Tibial nerve (tissue), 4 donors: ENCODE measurements at places on chromosomes 3 and 15. TPM values are rescaled to one million over a fixed set of nuclear protein-coding genes. Genes with fewer than 3 reads are reported as not detected.

DNA sequence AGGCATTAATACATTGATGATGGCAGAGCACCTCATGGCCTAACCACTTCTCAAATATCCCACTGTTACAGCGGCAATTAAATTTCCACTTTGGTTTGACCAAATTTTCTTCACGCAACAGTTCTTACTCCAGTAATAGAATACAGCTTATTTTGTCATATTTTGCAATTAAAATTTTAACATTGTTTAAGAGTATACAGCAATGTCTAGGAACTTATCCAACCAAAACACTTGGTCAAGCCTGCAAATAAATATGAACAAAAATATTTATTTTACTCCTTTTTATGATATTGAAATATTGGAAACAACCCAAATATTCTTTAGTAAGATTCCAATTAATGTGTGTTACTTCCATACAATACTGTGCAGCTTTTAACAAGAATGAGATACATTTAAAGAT is 45.3 kb upstream of the C3orf80 start:
- no peak for DNase-seq
- H3K27me3 ChIP-seq: no peaks in the 10 kb centered on the region
- no peaks in the 10 kb centered on the region for H3K4me1 ChIP-seq
- H3K4me3 ChIP-seq: no peak overlapping the region
- no peak overlapping the region for H3K27ac ChIP-seq

Gene C2CD4A
- total RNA-seq: not detected

DNA sequence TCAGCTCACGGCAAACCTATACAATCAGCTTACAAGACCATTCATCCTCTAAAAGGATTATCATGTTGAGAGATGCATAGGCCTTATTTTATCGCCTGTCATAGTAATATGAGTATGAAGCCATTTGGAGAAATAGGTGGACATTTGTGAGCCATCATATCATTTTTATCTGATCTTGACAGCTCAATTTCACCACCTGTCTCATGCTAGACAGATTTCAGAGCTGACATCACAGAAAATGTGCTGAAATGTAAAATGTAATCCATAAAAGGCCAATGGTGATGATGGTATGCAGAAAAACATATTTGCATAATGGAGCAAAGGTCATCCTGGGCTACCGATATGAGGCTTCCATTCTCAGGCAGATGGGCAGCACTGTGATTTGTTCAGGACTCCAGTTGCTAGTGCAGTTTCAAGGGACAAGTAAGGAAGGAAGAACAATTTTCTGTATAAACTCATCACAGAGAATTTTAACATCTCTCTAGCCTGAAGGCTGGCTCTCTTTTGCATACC is 221.5 kb downstream of the ULK4 start:
- H3K4me1 ChIP-seq: no peaks in the 10 kb centered on the region
- H3K4me3 ChIP-seq: no peak overlapping the region
- no peaks in the 10 kb centered on the region for H3K27me3 ChIP-seq
- H3K36me3 ChIP-seq: no peaks in the 10 kb centered on the region
- DNase-seq: no peak
- no peak overlapping the region for H3K27ac ChIP-seq

DNA sequence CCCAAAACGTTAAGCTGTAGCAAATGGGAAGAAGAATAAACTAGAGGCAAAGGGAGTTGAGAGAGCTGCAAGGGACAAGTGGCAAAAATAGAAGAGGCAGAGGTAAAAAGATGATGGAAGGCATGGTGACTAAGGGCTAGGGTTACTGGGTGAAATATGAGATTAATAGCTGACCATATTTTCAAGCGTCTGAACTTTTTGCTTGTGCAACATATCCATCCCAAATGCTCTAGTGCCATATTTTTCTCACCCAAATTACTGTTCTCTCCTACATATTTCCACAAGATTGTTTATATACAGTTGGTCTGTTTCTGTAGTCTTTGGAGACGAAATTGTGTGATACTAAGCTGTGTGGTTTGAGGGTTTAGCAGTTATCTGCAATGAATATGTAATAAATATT is 145.5 kb downstream of the GMNC start:
- H3K4me1 ChIP-seq: no peaks in the 10 kb centered on the region
- no peak overlapping the region for H3K4me3 ChIP-seq
- H3K27me3 ChIP-seq: no peaks in the 10 kb centered on the region
- no peak for DNase-seq
- no peaks in the 10 kb centered on the region for H3K36me3 ChIP-seq
- H3K27ac ChIP-seq: no peak overlapping the region

DNA sequence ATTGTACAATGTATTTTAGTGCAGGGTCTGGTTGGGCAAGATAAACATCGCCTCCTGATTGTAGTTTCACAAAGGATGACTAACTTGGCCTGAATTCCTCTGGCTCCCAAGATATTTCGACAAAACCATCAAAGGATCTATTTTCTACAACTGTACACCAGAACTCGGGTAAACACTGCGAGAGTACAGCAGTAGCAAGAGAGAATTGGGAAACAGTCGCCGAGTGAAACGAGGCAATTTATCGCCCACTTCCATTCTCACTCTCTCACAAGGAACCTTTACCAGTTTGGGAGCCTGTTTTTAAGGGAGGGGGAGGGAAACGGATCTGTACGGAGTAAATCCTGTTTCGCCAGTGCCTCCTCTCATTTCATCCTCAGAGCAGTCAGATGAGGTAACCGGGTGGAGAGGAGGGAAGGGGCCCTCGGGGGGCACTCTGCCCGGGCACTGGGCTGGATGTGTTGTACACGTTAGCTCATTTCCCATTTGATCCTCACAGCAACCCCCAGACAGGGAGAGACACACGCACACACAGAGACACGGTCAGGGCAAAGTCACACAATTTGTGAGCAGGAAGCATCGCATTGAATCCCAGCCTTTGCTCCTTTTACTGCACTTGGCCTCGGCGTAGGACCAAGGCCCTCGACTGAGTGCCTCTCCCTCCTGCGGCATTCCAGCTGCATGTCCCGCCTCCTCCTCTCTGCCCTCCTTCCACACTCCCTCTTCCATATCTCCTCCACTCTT is 120.1 kb downstream of the LIPC start:
- peak overlapping the region; percentile 47 for H3K27ac ChIP-seq
- no peaks in the 10 kb centered on the region for H3K36me3 ChIP-seq
- no peaks in the 10 kb centered on the region for H3K27me3 ChIP-seq
- H3K4me1 ChIP-seq: peaks cover 58% of the 10 kb centered on the region
- peak; percentile 48 for DNase-seq

DNA sequence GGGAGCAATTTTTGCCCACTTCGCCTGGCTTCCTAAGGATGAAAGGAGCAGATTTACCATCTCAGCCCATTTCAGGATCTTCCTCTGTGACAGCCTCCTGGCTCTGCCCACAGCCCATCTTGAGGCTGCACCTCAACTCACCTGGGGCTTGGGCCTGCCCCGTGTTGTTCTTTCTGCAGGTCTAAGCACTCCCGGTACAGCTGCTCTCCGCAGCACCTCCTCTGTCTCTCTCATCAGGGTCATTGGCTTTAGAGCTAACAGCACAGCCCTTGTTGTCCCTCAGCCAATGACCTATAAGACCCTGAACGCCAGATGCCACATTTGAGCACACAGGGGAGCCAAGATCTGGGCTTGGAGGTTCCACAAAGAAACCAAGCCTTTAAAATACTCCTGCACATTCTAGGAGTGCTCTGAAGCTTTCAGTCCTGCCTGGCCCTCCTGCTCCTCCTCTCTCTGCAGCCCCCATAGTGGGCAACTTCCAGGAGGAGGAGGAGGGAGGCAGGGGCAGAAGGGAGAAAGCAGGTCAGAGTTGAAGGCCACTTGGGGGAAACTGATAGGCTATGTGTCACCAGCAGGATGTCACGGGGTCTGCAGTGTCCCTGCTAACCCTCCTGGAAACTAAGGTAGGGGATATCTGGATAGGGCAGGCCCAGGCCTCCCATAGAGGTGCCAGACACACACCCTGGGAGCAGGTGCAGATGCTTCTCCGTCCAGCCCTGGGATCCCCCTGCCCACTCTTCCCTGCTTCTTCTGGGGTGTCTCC is 115.6 kb downstream of the ETFA start:
- peaks cover 21% of the 10 kb centered on the region for H3K27me3 ChIP-seq
- H3K36me3 ChIP-seq: no peaks in the 10 kb centered on the region
- no peak overlapping the region for H3K4me3 ChIP-seq
- H3K4me1 ChIP-seq: no peaks in the 10 kb centered on the region

- H3K36me3 ChIP-seq: no peaks in the 10 kb centered on the region
- H3K4me1 ChIP-seq: peaks cover 66% of the 10 kb centered on the region
These were observed 29.4 kb downstream of the NR2F2 start for GRCh38 chr15:96359616-96360521.

GRCh38 chr3:105824129-105824528 is 44.7 kb downstream of the CBLB start:
- peaks cover 5% of the 10 kb centered on the region for H3K4me1 ChIP-seq
- no peaks in the 10 kb centered on the region for H3K27me3 ChIP-seq
- DNase-seq: no peak
- no peak overlapping the region for H3K27ac ChIP-seq
- no peaks in the 10 kb centered on the region for H3K36me3 ChIP-seq

- no peak for DNase-seq
- no peaks in the 10 kb centered on the region for H3K4me1 ChIP-seq
- no peak overlapping the region for H3K27ac ChIP-seq
- H3K36me3 ChIP-seq: no peaks in the 10 kb centered on the region
- no peak overlapping the region for H3K4me3 ChIP-seq
- no peaks in the 10 kb centered on the region for H3K27me3 ChIP-seq
These were observed 32.7 kb downstream of the DENND4A start for GRCh38 chr15:65759441-65759840.

Gene RFT1
- total RNA-seq: 12.0 TPM

- DNase-seq: no peak
- H3K4me1 ChIP-seq: no peaks in the 10 kb centered on the region
- no peak overlapping the region for H3K4me3 ChIP-seq
- no peaks in the 10 kb centered on the region for H3K27me3 ChIP-seq
- H3K27ac ChIP-seq: no peak overlapping the region
- H3K36me3 ChIP-seq: no peaks in the 10 kb centered on the region
These were observed 28.2 kb upstream of the MGA start for GRCh38 chr15:41631880-41632470.

GRCh38 chr15:69075440-69075839 is 60.9 kb downstream of the NOX5 start:
- no peak for DNase-seq
- no peaks in the 10 kb centered on the region for H3K36me3 ChIP-seq
- H3K4me1 ChIP-seq: no peaks in the 10 kb centered on the region
- no peak overlapping the region for H3K27ac ChIP-seq

Gene ZPLD1
- total RNA-seq: not detected

- no peak for DNase-seq
- peak overlapping the region; percentile 66 for H3K4me3 ChIP-seq
- no peaks in the 10 kb centered on the region for H3K27me3 ChIP-seq
- peaks cover 76% of the 10 kb centered on the region for H3K4me1 ChIP-seq
These were observed 1.1 kb upstream of the PLXND1 start for GRCh38 chr3:129607391-129608068.

Gene ITIH1
- total RNA-seq: 4.1 TPM

GRCh38 chr3:8759038-8759707 is 10.2 kb downstream of the OXTR start:
- H3K27me3 ChIP-seq: no peaks in the 10 kb centered on the region
- H3K36me3 ChIP-seq: no peaks in the 10 kb centered on the region
- no peak for DNase-seq
- H3K4me3 ChIP-seq: no peak overlapping the region
- H3K27ac ChIP-seq: no peak overlapping the region
- no peaks in the 10 kb centered on the region for H3K4me1 ChIP-seq

DNA sequence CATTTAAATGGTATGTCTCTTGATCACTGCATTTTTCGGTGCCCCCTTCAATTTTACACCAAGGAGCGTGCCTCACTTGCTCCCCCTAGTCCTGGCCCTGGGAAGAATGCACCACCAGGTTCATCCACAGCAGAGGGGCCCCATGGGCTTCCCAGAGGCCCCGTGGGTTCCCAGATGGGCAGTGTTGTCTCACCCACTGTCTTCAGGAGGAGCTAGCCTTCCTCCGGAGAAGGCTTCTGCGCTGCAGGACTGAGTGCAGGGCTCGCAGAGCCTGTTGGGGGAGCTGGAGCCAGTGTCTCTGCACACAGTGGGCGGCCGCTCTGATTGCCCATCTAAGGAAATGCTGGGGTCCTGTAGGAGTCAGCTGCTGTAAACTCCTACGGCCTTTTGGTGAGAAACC is 45.9 kb downstream of the POLR2M start:
- no peak overlapping the region for H3K27ac ChIP-seq
- no peaks in the 10 kb centered on the region for H3K4me1 ChIP-seq
- no peak overlapping the region for H3K4me3 ChIP-seq
- no peaks in the 10 kb centered on the region for H3K36me3 ChIP-seq

- DNase-seq: no peak
- no peaks in the 10 kb centered on the region for H3K36me3 ChIP-seq
- H3K4me3 ChIP-seq: no peak overlapping the region
- H3K27ac ChIP-seq: no peak overlapping the region
- H3K4me1 ChIP-seq: no peaks in the 10 kb centered on the region
These were observed 1212.3 kb upstream of the GBE1 start for GRCh38 chr3:82973791-82974190.

DNA sequence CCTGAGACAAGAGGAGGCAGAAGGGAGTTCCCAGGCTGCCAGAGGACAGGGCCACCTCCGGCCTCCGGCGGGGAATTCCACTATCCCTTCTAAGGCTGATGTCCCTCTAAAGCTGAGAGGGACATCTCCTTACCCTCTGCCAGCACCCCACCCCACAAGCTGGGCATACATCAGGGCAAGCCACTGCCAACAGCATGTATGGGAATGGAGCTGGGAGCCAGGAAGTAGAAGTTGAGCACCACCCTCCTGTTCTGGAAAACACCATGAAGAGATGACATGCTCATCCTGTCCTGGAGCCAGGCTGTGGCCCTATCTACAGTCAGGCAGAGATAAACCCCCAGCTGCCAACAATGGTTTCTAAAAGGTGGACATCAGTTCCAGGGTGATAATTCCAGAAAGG is 7.1 kb downstream of the PLCD1 start:
- no peak overlapping the region for H3K27ac ChIP-seq
- H3K36me3 ChIP-seq: peaks cover 33% of the 10 kb centered on the region
- no peak for DNase-seq
- peaks cover 13% of the 10 kb centered on the region for H3K4me1 ChIP-seq
- no peak overlapping the region for H3K4me3 ChIP-seq
- no peaks in the 10 kb centered on the region for H3K27me3 ChIP-seq

Gene SUCLG2
- total RNA-seq: 52.8 TPM

Gene WHAMM
- 11.8 TPM for total RNA-seq

- H3K27ac ChIP-seq: no peak overlapping the region
- no peak for DNase-seq
- no peaks in the 10 kb centered on the region for H3K27me3 ChIP-seq
These were observed 209.2 kb upstream of the ZPLD1 start for GRCh38 chr3:102225407-102226132.

GRCh38 chr15:70259028-70259424 is 161.3 kb upstream of the TLE3 start:
- DNase-seq: peak; percentile 42
- peak overlapping the region; percentile 44 for H3K27ac ChIP-seq
- H3K4me1 ChIP-seq: peaks cover 19% of the 10 kb centered on the region
- H3K4me3 ChIP-seq: no peak overlapping the region

Gene HRH1
- total RNA-seq: 20.3 TPM

GRCh38 chr3:12470111-12470510 is 14.2 kb upstream of the TSEN2 start:
- no peak overlapping the region for H3K27ac ChIP-seq
- no peaks in the 10 kb centered on the region for H3K27me3 ChIP-seq
- no peak for DNase-seq
- no peaks in the 10 kb centered on the region for H3K36me3 ChIP-seq
- no peak overlapping the region for H3K4me3 ChIP-seq

Gene SNTN
- total RNA-seq: not detected
